ENCODE measurements at places on chromosomes 16 and 17. TPM values are rescaled to one million over a fixed set of nuclear protein-coding genes. Genes with fewer than 3 reads are reported as not detected.
A peak's percentile ranks its signal among the peaks of the same experiment; 100 is the strongest.

DNA sequence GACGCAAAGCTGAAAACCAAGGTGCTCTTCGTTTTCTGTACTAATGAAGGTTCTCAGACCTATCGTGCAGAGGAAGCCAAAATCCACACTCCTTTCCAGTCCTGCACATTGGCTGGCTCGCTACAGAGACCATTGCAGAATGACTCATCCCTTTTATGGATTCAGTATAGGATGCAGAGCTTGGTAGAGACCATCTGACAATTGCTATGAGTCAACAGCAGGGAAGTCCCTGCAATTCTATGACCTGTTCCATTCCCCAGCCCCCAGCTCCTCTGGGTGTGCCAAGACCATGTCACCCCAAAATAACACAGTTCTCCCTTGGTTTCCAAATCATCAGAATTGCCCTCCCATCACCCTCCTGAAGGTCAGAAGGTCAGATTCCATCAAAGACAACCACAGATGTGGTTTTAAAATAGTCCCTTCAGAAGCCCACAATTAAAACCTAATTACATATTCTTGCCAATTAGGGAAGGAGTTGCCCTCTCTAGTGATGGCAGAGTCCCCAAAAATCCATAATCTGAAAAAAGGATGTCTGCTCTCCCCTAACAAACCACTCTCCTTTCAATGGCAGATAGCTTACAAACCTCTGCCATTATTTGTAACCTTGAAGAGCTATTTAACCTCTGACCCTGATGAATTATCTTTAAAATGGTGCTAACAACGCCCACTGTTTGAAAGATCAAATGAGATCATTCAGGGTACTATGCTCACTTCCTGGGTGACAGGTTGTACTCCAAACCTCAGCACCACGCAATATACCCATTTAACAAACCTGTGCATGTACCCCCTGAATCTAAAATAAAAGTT lies 108.2 kb upstream of the RBBP6 start:
- H3K27ac ChIP-seq, result no peak overlapping the region
- DNase-seq, result no peak
- H3K27me3 ChIP-seq, result peaks cover 21% of the 10 kb centered on the region
- H3K36me3 ChIP-seq, result no peaks in the 10 kb centered on the region

DNA sequence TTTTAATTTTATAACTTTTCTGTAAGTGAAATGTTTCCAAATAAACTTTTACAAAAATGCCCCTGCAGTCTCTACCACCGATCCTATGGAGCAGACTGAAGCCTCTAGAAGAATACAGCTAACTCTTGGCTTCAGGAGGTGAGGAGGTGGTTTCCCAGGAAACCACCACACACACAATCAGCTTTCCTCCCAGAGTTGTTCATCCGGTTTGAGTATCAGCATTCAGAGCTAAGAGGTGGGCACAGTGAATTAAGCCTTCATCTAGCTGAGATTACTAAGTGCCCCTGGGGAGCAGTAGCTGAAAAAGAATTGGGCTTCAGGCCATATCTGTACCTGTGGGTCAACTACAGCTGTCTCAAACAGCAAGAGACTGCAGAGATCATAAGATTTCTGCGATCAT lies 139.7 kb downstream of the AATF start:
- H3K4me3 ChIP-seq, result no peak overlapping the region
- DNase-seq, result no peak
- no peaks in the 10 kb centered on the region for H3K4me1 ChIP-seq
- H3K36me3 ChIP-seq, result peaks cover 21% of the 10 kb centered on the region

GRCh38 chr17:43713494-43714162 lies 45.0 kb downstream of the SOST start:
- no peaks in the 10 kb centered on the region for H3K27me3 ChIP-seq
- H3K36me3 ChIP-seq, result no peaks in the 10 kb centered on the region
- no peak overlapping the region for H3K27ac ChIP-seq
- H3K4me3 ChIP-seq, result peak overlapping the region; percentile 33
- H3K4me1 ChIP-seq, result peaks cover 29% of the 10 kb centered on the region
- DNase-seq, result no peak

DNA sequence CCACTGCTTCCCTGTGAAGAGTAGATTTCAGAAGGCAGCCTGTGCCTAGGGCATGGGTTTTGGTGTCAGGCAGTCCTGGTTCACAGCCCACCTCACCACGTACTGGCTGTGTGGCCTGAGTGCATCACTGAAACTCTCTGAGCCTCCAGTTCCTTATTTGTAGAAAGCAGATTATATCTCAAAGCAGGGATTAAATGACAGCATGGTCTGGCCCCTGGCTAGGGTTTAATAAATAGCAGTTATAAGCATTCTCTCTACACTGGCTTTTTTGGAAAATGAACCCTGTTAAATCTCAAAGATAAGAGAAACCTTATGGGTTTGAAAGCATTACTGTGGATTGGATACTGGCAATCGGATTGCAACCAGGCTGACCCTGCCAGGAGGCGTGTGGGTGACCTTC lies 2.9 kb upstream of the MT1M start:
- H3K4me1 ChIP-seq, result peaks cover 9% of the 10 kb centered on the region
- no peaks in the 10 kb centered on the region for H3K27me3 ChIP-seq
- no peak for DNase-seq
- no peak overlapping the region for H3K27ac ChIP-seq
- no peak overlapping the region for H3K4me3 ChIP-seq

GRCh38 chr16:71406724-71407123 lies 35.1 kb downstream of the TLE7 start:
- no peak for DNase-seq
- no peaks in the 10 kb centered on the region for H3K36me3 ChIP-seq
- H3K27ac ChIP-seq, result no peak overlapping the region
- peaks cover 29% of the 10 kb centered on the region for H3K27me3 ChIP-seq

- H3K27ac ChIP-seq, result peak overlapping the region; percentile 81
- peak overlapping the region; percentile 100 for H3K4me3 ChIP-seq
- H3K36me3 ChIP-seq, result peaks cover 5% of the 10 kb centered on the region
- H3K4me1 ChIP-seq, result peaks cover 9% of the 10 kb centered on the region
- H3K27me3 ChIP-seq, result no peaks in the 10 kb centered on the region
Measured at GRCh38 chr17:82449131-82449882, 1.2 kb downstream of the CYBC1 start.

GRCh38 chr17:37470181-37470580 lies 19.5 kb upstream of the DUSP14 start:
- DNase-seq, result no peak
- H3K27me3 ChIP-seq, result no peaks in the 10 kb centered on the region
- no peak overlapping the region for H3K27ac ChIP-seq
- peaks cover 26% of the 10 kb centered on the region for H3K36me3 ChIP-seq
- peaks cover 8% of the 10 kb centered on the region for H3K4me1 ChIP-seq

- no peak overlapping the region for H3K4me3 ChIP-seq
- peaks cover 11% of the 10 kb centered on the region for H3K4me1 ChIP-seq
- no peaks in the 10 kb centered on the region for H3K27me3 ChIP-seq
- H3K27ac ChIP-seq, result no peak overlapping the region
- H3K36me3 ChIP-seq, result no peaks in the 10 kb centered on the region
- DNase-seq, result no peak
Measured at GRCh38 chr17:73338050-73338521, 26.3 kb upstream of the CDC42EP4 start.

DNA sequence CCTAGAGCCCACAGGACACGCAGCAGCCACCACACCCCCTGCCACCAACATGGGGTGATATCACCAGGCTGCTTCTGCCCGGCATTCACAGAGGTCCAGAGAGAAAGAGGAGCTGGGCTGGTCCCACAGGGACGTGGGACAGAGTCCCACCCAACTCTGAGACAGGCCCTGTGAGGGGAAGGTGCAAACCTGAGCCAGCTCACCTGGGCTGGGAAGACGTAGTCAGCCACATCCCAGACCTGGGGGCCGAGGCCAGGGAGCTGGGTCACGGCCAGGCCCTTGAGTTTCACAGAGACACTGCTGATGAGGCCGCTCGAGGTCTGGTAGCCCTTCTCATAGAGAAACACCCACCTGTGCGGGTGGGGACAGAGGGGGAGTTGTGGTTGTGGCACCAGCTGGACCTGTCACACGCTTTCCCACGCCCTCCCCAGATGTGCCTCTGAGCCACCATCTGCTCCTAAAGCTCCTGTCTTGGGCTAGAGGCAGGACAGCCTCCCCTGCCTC lies 11.2 kb downstream of the P2RX1 start:
- no peak overlapping the region for H3K4me3 ChIP-seq
- H3K27me3 ChIP-seq, result no peaks in the 10 kb centered on the region
- H3K4me1 ChIP-seq, result no peaks in the 10 kb centered on the region
- DNase-seq, result no peak

DNA sequence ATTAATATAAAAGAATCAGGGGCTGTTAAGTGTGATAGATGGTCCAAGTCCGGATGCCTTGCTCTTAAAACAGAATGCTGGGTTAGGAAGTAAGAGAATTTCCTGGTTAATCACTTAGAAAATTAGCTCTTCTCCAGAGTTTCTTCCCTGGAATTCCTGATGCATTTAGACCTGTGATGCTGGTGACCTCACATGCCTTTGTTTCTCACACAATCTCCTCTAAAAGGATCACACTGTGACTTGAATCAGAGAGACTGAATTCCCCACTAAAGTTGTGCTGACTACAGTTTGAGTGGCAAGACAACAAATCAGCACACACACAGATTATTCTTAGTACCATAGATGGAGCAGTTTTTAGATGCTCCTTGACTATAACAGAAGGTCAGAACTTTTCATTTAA lies 4.4 kb upstream of the RNF43 start:
- no peak for DNase-seq
- peaks cover 18% of the 10 kb centered on the region for H3K4me1 ChIP-seq
- H3K27me3 ChIP-seq, result no peaks in the 10 kb centered on the region
- no peak overlapping the region for H3K27ac ChIP-seq

DNA sequence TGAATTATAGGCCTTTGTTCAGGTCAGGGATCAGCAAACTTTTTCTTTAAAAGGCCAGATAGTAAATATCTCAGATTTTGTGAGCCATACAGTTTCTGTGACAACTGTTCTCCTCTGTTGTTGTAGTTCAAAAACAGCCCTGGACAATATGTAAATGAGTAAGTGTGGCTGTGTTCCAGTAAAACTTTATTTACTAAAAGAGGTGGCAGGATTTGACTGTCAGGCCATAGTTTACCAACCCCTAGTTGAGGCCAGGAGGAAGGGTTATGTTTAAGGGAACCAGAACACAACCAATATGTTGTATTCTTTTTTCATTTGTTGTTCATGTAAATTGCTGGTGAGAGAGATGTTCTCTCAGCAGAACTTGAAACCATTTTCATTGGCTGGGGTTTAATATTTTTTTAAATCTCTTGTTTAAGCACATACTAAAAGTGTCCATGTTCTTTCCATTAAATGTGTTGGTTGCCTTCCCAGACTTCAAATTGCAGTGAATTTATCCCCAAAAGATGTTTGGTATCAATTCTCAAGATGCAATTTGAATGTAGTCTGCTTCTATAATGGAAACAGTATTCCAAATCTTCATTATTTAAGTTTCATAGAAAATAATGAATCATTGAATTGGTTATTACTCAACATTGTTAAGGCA lies 260.3 kb downstream of the FTO start:
- no peaks in the 10 kb centered on the region for H3K4me1 ChIP-seq
- no peak overlapping the region for H3K27ac ChIP-seq
- no peak overlapping the region for H3K4me3 ChIP-seq
- no peaks in the 10 kb centered on the region for H3K27me3 ChIP-seq
- no peak for DNase-seq
- H3K36me3 ChIP-seq, result no peaks in the 10 kb centered on the region

GRCh38 chr16:1413684-1414531 lies 596 bp downstream of the UNKL start:
- H3K27ac ChIP-seq, result peak overlapping the region; percentile 95
- DNase-seq, result peak; percentile 52
- H3K4me1 ChIP-seq, result peaks cover 31% of the 10 kb centered on the region
- H3K27me3 ChIP-seq, result no peaks in the 10 kb centered on the region
- no peaks in the 10 kb centered on the region for H3K36me3 ChIP-seq
- H3K4me3 ChIP-seq, result peak overlapping the region; percentile 85

- no peak overlapping the region for H3K4me3 ChIP-seq
- H3K36me3 ChIP-seq, result peaks cover 4% of the 10 kb centered on the region
Measured at GRCh38 chr16:27355610-27356009, 41.8 kb downstream of the IL4R start.

- H3K4me3 ChIP-seq, result no peak overlapping the region
- no peak for DNase-seq
- no peaks in the 10 kb centered on the region for H3K4me1 ChIP-seq
- H3K36me3 ChIP-seq, result peaks cover 2% of the 10 kb centered on the region
Measured at GRCh38 chr16:50093607-50094539, 28.1 kb downstream of the HEATR3 start.

GRCh38 chr17:79891113-79891730 lies 52.0 kb upstream of the CBX4 start:
- no peaks in the 10 kb centered on the region for H3K36me3 ChIP-seq
- H3K27me3 ChIP-seq, result peaks cover 16% of the 10 kb centered on the region
- no peak overlapping the region for H3K27ac ChIP-seq
- peaks cover 12% of the 10 kb centered on the region for H3K4me1 ChIP-seq
- no peak for DNase-seq
- no peak overlapping the region for H3K4me3 ChIP-seq

DNA sequence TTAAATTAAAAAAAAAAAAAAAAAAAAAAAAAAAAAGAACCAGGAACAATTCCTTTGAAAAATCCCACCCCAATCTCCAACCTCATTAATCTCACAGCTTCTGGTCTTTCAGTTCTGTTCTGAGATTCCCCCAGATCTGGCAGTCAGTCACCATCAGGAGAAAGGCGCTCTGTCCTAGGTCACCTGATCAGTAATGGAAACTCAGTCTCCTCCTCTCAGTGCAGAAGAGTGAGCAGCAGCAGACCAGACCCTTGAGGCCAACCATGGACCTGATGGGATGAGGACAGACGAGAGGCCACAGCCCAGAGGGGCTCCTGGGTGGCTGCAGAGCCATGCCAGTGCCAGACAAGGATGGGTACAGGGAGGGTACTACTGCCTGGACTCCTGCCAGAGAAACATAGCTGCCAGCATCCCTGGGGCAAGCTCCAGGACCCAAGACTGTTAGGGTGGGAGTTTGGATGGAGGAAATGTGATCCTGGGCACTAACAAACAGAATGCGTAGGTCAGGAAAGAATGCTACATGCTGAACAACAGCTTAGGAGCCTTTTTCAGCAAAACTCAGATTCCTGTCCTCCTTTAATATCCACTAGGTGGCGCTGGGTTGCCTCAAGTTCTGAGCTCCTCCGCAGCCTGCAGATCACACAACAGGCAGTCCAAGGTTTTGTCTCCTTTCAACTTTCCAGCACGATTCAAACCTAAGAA lies 28.7 kb downstream of the MPG start:
- DNase-seq, result peak; percentile 34
- no peaks in the 10 kb centered on the region for H3K4me1 ChIP-seq
- no peak overlapping the region for H3K4me3 ChIP-seq
- no peak overlapping the region for H3K27ac ChIP-seq

CHST4 gene
- 0.59 TPM for total RNA-seq

CHRNE gene
- total RNA-seq, result 0.30 TPM

ABCA10 gene
- total RNA-seq, result 0.34 TPM

WSCD1 gene
- 0.15 TPM for total RNA-seq

CTRB1 gene
- total RNA-seq, result 5.6 TPM

FBXO39 gene
- not detected for total RNA-seq

DPEP1 gene
- 1.1 TPM for total RNA-seq

Measured in HCT116 (cell line).